ENCODE measurements at places on chromosomes 1 and 21.
A peak's percentile ranks its signal among the peaks of the same experiment; 100 is the strongest.

GRCh38 chr1:27045973-27046558, 33.4 kb upstream of the TENT5B start:
- no peak for DNase-seq

- no peak for DNase-seq
Measured at GRCh38 chr1:226372885-226373284, 35.0 kb downstream of the PARP1 start.

- no peak for DNase-seq
Measured at GRCh38 chr1:216896146-216896545, 172.9 kb upstream of the ESRRG start.

DNA sequence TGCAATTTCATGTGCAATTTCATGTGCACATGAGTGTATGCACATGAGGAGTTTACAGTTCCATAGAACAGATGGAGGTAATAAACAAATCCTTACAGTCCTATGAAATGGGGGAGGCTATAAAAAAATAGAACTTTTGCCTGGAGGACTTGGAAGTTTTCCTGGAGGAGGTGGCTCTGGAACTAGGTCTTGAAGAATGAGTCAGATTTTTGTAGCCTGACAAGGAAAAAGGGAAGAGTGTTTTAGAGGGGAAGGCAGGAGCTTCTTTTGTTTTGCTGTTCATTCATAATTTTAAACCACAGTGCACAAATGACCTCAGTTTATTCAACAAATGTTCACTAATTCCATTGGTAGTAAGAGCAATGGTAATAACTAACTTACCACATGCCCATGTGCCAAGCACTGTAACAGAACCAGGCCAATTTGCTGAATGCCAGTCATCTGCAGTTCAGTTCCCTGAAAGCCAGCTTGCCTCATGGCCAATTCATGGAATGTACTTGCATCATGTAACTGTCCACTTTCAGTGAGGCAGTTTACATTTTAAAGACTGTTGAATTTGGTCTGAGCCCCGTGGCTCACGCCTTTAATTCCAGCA, 2.7 kb downstream of the DIO1 start:
- no peak for DNase-seq

- no peak for DNase-seq
Measured at GRCh38 chr1:163652441-163652840, 330.7 kb downstream of the NUF2 start.

GRCh38 chr1:1157914-1158710, 15.6 kb upstream of the TTLL10 start:
- DNase-seq = no peak

- no peak for DNase-seq
Measured at GRCh38 chr1:233477359-233477758, 136.5 kb upstream of the KCNK1 start.

- DNase-seq = no peak
Measured at GRCh38 chr1:219126377-219126776, 47.3 kb upstream of the LYPLAL1 start.

DNA sequence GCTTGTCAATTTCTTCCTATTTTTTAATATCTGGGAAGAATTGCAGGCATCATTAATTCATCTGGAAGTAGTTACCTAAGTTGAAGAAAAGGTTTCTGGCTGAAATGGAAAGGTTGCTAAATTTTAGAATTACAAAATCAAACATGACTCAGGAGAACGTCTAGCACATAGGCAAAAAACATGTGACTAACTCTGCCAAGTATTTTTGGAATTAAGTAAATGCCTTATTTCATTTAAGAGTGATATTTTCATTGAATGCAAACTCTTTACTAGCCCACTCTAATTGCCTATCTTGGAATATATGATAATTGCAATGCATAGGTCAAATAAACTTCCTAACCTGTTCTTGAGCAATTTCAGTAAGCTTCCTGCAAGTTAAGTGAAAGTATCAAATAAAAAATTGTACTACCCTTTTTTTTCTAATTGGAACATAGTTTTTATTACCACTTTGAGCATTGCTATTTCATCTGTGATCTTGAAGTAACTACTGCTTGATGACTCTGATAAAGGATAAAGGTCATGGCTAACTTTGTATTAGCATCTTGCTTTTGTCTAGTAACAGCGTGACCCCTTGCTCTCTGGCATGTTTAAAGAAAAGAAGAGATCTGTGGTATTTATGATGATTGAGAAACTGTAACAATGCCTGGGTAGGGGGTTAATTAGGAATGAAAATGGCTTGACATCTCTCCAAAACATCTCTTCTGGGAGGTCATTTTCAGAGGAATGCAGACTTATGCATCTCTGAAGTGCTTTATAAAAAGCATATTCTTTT, 208.3 kb upstream of the NCAM2 start:
- no peak for DNase-seq

DNA sequence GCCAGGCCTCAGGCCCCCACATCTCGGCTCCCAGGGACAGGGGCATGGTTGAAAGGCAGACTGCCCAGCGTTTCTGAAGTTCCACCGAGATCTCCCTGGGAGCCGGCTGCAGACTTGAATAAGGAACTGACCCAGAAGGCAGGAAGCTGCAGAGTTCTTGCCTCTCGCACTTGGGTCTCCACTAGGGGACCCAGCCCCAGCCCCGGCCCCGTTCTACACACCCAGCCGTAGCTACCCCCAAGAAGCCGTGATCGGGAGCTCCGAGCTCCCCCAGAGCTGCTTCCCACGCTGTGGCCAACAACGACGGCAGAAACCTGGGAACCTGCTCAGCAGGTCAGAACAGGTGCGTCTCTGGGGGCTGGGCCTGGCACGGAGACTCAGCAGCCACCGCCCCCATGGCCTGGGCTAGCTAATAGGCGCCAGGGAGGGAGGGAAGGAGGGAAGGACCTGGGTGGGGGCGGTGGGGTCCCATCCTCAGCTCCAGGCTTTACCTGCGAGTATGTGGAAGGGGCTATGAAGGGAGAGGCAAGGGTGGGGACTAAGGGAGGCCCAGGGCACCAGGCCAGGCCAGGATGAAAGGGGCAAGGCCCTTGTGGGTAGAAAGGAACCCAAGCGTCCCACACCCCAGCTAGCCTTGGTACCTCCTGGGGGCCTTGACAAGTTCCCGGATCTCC, at the start of gene NECTIN4:
Gene NECTIN4 (minus strand): TSS at position 308 of the 674 bp plus-strand sequence. CDS start 262 bp downstream, at position 46.
- no peak for DNase-seq

DNA sequence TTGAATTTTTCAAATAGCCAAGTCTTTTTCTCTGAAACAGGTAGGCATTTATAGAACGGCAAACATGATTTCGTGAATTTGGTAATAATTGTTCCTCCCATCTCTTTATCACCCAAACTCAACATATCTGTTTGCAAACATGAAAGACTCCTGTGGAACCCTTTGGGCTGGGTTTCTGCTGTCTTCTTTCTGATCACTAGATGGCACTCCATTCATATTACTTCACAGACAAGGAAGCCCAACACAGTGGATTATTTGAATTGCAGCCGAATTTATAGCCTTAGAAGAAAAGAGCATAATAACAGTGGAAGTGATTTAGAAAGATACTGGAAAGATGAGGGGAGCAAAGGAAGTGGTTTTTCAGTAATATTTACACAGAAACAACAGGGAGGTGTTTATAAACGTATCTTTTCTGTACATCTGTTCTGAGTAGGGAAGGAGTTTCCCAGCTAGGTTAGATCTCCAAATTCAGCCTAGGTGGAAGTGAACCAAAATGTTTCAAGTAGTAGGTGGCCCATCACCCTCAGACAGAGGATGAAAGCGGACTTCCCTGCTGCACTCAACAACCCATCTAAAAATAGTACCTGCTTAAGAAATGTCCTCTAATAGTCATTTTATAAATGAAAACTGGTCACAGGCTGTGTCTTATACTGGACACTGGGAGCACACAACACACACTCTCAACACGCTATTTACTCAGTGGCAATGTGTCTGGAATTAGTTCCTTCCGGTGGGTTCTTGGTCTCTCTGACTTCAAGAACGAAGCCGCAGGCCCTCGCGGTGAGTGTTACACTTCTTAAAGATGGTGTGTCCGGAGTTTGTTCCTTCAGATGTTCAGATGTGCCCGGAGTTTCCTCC, 67.6 kb downstream of the MAP3K21 start:
- DNase-seq = peak; percentile 56

DNA sequence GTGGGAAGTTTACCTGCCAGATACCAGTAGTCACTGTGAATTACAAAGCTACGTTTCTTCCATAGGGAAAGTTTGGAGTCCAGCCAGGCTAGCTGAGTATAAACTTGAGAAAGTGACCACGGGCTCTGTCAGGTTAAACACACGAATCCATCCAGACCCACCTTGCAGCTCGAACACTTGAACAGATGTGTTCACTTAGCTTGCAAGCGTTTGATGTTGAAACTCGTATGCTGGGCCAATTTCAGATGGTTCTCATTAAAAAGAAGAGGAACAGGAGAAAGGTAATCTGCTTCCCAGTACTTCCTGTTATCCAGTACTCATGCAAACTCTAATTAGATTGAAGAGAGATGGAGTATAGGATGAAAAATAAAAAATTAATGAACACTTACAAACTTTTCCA, 636.4 kb downstream of the SMYD3 start:
- DNase-seq = no peak

DNA sequence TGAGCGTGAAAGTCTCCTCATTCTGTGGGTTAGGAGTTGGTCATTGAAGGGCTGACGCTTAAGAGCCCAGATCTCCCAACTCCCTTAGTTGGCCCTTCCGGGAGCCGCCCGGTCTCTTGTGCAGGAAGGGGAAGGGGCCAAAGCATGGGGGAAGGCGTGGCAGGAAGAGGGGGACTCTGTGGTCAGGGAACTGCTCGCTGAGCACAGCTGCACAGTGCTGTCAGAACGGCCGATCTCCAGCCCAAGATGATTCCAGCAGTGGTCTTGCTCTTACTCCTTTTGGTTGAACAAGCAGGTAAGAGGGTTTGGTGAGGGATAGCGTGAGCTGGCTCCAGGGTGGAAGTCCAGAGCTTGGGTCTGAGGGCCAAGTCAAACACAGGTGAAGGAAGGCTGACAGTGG, at the start of gene FCER1G:
Gene FCER1G (plus strand): TSS at position 220 of the 400 bp plus-strand sequence. CDS start 27 bp downstream, at position 247.
- DNase-seq = no peak

DNA sequence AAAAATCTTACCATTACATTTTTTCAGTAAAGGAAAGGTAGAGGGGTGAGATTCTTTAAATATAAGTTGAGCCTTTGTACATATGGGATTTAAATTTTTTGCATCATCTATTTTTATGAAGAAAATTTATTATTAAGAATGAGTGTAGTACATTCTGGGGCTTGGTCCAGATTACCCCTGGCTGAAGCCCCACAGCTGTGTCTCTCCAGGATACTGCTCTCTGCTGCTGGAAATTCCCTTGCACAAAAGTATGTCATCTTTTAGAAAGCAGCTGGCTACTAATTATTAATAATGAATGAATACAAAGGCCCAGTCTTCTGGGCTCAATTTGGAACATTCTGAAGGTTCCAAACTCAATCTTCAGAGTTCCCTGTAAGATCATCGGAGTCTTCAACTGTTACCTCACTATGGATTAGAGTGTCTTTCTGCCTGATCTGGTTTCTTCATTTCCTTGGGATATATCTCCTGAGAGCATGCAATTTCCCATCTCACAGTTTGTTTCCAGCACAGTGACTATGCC, 428.6 kb upstream of the BRINP3 start:
- no peak for DNase-seq

DNA sequence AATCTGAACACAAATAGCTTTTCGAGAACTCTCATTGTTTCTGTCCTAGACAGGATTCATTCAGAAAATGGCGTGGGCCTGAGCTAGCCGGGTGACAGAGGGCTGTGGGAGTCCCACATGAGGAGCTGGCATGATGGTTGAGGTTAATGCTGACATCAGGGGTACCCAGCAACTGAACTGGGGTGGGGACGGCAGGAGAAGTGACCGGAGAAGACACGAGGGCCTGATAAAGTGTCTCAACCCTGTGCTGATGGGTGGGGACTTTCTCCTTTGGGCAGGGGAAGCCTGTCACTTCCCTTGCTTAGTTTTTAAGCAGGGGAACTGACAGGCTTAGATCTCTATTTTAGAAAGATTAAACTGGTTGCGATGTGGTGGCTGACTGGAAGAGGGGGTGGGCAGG, 14.6 kb downstream of the CHIT1 start:
- DNase-seq = no peak

GRCh38 chr1:17624611-17625233, 85.2 kb downstream of the ARHGEF10L start:
- no peak for DNase-seq

DNA sequence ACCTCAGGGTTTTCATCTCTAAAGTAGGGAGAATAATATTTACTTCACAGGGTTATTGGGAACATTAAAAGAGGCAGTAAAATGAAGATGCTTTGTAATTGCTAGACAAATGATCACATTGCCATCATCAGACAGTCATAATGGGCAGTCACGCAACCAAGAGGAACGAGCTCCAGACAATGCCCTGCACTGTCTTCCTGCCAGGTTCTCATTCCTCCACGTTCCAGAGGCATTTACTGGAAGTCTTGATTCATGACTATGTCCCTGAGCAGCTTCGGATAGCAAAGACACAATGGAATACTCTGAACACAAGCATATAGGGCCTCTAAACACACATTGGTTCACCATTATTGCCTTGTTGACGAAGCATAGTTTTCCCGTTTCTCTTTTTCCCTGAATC, 389.7 kb downstream of the NTNG1 start:
- DNase-seq = no peak

- no peak for DNase-seq
Measured at GRCh38 chr1:58670181-58670580, 29.7 kb downstream of the MYSM1 start.

- DNase-seq = peak; percentile 12
Measured at GRCh38 chr21:44911384-44912157, 9.1 kb downstream of the ITGB2 start.

DNA sequence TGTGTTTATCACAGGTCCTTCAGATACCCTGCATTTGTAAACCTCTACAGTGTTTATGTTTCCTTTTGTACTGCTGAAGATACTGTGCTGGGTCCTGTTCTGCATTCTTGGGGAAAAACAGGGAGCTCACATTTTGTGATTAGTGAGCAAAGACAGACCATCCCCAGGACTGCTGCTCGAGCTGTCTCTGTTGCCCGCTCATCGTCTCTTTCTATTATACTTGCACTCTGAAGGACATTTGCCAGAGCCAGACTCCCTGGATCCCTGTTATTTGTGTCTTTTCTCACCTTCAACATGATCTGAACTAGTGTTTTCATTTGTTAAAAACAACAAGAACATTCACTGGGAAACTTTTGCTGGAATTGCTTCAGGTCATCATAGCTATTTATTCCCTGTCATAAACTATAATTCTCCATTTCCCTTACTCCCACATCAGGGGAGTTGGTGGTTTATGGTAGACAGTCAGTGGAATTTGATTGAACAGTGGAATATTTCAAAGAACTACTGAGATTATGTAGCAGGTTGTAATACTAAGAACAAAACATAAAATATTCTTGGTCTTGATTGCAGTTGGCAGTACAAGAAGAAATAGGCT, 53.0 kb downstream of the PRRX1 start:
- DNase-seq = no peak

DNA sequence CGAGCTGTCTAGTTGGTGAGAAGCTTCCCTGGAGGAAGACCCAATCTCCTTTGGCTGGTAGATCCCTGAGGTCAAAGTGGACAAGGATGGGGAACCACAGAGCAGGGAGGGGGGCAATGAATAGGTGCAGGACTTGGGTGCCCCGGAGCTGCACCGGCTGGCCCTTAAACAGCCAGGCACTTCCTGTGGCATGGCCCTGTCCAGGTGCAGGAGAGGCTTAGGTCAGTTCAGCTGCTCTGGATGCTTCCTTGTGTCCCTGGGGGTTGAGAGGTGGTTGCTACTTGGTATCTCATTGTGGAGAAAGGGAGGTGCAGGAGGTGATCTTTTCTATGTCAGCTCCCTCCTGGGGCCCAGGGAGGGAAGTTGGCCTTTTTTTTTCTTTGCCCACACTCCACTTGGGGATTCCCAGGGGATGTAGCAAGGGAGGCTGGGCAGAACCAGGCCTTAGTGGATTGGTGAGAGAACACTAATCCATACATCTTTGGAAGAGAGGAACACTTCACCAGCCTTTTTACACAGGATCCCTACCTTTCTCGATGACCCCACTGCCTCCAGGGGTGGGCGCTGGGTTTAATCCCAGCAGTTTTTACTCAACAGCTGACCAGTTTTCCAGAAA, 1.2 kb upstream of the ST3GAL3 start:
- no peak for DNase-seq
